Osteocyte (in vitro differentiated cells): ENCODE measurements at places on chromosomes 7 and 10. TPM values are rescaled to one million over a fixed set of nuclear protein-coding genes. Genes with fewer than 3 reads are reported as not detected.
A peak's percentile ranks its signal among the peaks of the same experiment; 100 is the strongest.

DNA sequence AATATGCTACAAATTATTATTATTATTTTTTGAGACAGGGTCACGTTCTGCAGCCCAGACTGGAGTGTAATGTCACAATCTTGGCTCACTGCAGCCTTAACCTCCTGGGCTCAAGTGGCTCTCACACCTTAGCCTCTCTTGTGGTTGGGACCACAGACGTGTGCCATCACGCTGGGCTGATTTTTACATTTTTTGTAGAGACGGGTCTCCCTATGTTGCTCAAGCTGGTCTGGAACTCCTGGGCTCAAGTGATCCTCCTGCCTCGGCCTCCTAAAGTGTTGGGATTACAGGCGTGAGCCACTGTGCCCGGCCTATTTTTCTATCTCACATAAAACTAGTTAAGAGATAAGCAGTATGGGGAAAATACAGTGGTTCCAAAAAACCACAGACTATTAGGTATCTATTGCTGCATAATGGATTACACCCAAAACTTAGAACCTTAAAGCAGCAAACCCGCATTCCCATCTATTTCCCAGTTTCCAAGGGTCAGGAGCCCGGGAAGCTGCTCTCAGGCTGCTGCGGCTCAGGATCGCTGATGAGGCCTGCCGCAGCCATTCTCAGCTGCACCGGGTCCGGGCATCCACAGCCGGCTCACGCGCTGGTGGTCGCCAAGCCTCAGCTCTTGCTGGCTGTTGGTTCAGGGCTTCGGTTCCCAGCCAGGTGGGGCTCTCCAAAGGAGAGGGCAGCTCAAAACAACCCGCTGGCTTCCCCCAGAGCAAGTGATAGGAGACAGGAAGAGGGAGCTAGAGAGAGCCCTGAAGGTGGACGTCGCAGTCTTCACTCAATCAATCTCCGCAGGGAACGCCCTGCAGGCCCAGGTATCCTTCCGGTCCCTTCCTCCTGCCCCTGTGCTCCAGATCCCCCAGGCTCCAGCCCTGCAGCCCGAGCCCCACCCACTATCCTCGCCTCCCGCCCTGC is 128.2 kb downstream of the UBE2H start:
- no peak for DNase-seq
- peak overlapping the region; percentile 78 for H3K27ac ChIP-seq
- peaks cover 19% of the 10 kb centered on the region for H3K4me1 ChIP-seq
- no peaks in the 10 kb centered on the region for H3K27me3 ChIP-seq

ASIC3 gene
- 3.6 and 5.8 TPM in 2 replicates for total RNA-seq

DNA sequence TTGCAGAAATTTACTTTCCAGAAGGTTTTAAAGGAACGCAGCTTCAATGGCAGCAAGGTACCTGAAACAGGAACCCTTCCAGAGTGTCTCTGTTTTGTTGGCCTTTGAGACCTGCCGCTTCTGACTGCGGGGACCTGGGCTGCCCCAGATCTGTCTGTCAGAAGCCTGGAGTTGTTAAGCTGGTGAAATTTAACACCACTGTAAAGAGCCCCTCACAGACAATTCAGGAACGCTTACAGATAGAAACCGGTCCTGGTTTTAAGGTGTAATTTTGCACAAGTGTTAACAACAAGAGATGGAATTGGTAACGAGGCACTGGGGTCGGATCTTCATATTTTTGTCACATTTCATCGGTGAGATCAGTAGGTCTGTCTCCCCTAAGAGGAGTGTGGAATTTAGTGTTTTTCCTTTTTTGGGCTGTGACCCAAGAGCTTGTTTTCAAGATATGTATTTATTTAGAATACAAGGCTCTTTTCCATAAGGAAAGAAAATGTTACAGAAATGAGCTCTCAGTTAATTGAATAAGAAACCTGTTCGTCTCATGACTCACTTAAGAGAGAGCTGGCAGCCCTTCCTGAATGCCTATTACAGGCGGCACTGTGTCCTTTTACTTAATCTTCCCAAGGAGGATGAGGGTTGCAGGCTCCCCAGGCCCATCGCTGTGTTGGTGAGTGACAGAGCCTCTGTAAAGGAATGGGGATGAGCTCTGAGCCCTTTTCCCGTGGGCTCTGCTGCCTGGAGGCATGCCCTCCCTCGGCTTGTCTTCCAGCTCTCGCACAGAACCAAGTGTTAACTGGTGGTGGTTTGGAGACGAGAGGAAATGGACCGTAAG is 168.7 kb downstream of the CUX1 start:
- no peak overlapping the region for H3K4me3 ChIP-seq
- peaks cover 17% of the 10 kb centered on the region for H3K4me1 ChIP-seq
- no peaks in the 10 kb centered on the region for H3K27me3 ChIP-seq
- H3K27ac ChIP-seq = no peak overlapping the region
- DNase-seq = no peak
- H3K36me3 ChIP-seq = no peaks in the 10 kb centered on the region

DNA sequence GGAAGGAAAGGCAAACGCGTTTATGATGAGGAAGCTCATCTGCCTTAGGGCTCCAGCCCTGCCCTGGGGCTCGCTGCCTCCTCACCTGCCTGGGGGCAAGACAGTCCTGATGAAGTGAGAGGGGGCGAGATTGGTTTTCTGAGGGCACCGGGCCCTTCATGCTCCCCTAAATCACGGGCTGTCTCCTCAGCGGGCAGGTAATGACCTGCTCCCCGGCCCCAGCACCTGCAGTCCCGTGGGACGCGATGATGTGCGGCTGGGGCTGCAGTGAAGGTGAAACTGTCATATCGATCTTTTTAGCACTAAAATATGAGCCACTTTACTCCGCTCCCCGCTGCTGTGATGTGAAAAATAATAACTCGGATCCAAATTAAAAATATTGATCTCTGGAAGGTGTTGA is 120.2 kb downstream of the INPP5A start:
- no peak overlapping the region for H3K4me3 ChIP-seq
- no peak overlapping the region for H3K27ac ChIP-seq
- H3K27me3 ChIP-seq = no peaks in the 10 kb centered on the region
- H3K4me1 ChIP-seq = peaks cover 8% of the 10 kb centered on the region

GRCh38 chr7:155531681-155532080 is 14.7 kb downstream of the CNPY1 start:
- H3K4me3 ChIP-seq = no peak overlapping the region
- peaks cover 61% of the 10 kb centered on the region for H3K27me3 ChIP-seq
- DNase-seq = no peak
- H3K36me3 ChIP-seq = no peaks in the 10 kb centered on the region
- H3K27ac ChIP-seq = no peak overlapping the region

DNA sequence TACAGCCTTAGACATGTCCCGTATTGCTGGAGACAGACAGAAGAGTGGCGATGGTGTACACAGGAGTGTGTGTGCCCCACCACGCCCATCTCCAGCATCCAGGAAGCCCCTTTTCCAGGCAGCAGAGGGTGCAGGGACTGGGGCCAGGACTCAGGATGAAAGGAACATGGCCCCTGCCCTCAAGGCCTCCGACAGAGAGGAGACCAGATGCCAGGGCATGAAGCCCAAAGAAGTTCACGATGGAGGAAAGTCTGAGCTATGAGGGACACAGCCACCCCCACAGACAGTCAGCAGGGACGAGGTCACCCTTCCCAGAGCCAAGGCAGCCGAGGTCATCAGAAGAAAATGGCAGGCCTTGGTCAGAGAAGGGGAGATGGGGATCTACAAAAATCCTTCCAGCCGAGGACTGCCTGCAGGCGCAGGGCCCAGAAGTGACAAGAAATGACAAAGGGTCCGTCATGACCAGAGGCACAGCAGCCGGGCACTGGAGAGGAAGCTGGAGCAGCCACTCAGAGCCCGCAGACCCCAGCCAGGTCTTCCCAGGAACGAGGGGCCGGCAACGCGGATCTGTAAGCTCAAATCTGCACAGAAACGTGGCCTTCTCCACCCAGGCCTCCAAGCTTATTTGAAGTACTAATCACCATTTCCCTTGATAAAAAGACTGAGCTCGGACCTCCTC is 78.7 kb upstream of the PPP2R2D start:
- peak; percentile 77 for DNase-seq
- peaks cover 2% of the 10 kb centered on the region for H3K27me3 ChIP-seq
- H3K4me1 ChIP-seq = peaks cover 4% of the 10 kb centered on the region
- no peak overlapping the region for H3K4me3 ChIP-seq
- no peaks in the 10 kb centered on the region for H3K36me3 ChIP-seq
- H3K27ac ChIP-seq = no peak overlapping the region

LAMB4 gene
- total RNA-seq = 0.75 and 1.1 TPM in 2 replicates

DNA sequence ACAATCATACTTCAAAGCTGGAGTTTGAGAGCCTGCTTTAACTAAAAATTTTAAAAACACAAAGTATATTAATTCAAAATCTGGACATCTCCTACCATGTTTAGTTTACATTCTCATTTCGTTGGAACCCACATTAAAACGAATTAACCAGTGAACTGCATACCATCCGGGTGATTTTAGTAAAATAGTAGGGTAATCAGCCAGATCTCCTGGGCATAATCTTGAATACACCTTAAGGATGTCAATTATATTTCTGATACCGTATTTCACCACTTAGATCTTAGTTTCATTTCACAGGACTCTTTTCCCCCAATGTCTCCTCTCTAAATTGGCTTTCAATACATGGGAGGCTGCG is 175.6 kb upstream of the PFKP start:
- H3K27ac ChIP-seq = no peak overlapping the region
- H3K36me3 ChIP-seq = no peaks in the 10 kb centered on the region
- H3K4me1 ChIP-seq = no peaks in the 10 kb centered on the region
- no peak for DNase-seq

DNA sequence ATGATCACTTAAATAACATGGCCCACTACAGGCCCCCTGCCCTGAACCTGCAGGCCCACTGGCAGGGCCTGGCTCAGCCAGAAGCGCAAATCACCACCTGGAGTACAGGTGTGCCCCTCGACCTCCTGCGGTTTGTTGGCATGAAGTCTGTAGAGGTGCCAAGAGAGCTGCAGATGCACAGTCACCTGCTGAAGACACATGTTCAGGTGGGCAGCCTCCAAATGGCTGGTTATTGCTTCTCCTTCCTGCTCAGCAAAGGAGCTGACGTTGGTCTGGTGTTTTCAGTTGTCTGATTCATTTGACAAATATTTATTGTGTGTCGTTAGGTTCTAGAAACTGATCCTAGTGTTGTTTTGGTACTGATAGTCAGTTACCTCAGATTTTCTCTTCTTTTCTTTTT is 29.0 kb downstream of the DHTKD1 start:
- no peak for DNase-seq
- no peaks in the 10 kb centered on the region for H3K4me1 ChIP-seq
- no peaks in the 10 kb centered on the region for H3K27me3 ChIP-seq
- no peak overlapping the region for H3K27ac ChIP-seq

LIPN gene
- not detected in 2 replicates for total RNA-seq

- H3K27me3 ChIP-seq = peaks cover 22% of the 10 kb centered on the region
- H3K36me3 ChIP-seq = no peaks in the 10 kb centered on the region
- H3K4me3 ChIP-seq = no peak overlapping the region
- no peak for DNase-seq
- peaks cover 3% of the 10 kb centered on the region for H3K4me1 ChIP-seq
- no peak overlapping the region for H3K27ac ChIP-seq
Observed at GRCh38 chr7:3157566-3158287, 114.1 kb upstream of the CARD11 start.

ENO4 gene
- total RNA-seq = 0.70 and 0.76 TPM in 2 replicates

MAPK8 gene
- 57.1 and 57.9 TPM in 2 replicates for total RNA-seq

DNA sequence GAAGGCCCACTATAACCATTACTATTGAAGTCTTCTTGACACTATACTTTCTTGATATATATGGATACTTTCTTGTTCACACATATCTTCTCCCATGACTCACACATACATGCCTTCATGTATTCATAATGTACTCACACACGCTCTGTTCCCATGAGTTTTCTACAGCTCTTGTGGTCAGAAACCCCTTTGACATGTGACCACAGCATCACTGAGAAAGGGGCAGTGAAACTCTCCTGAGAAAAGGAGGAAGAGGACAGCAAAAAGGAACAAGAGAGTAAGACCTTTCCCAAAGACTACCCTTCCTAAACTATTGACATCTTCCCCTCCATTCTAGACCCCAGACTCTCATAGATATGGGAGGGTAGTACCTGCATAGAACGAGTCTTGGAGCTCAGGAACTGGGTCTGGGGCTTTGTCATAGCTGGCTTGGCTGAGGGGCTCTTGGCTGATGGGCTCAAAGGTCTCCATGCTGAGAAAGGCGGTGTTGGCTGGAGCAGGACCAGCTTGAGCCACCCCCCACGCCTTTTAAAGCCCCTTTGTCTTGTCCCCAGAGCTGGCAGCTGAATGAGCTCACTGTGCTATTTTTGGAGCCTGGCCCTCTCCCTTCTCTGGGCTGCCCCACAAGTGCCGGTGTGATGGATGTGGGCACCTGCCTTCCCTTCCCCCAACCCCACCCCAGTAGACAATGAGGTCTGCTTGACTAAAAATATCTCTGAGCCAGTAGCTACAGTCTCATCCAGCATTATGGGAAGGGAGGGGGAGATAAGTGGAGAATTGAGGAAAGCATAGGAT is 5.1 kb downstream of the SYNPO2L start:
- peaks cover 4% of the 10 kb centered on the region for H3K4me1 ChIP-seq
- no peaks in the 10 kb centered on the region for H3K36me3 ChIP-seq
- DNase-seq = no peak
- H3K4me3 ChIP-seq = no peak overlapping the region
- H3K27me3 ChIP-seq = no peaks in the 10 kb centered on the region
- H3K27ac ChIP-seq = no peak overlapping the region

PTPRZ1 gene
- total RNA-seq = 0.38 TPM in 1 of 2 replicates, not detected in the other

GPNMB gene
- 97.2 and 116 TPM in 2 replicates for total RNA-seq

OLAH gene
- total RNA-seq = 0.59 TPM in 1 of 2 replicates, not detected in the other

NPSR1 gene
- not detected in 2 replicates for total RNA-seq

GRCh38 chr7:141466151-141466904 is 84.9 kb upstream of the AGK start:
- H3K27me3 ChIP-seq = no peaks in the 10 kb centered on the region
- no peak for DNase-seq
- no peak overlapping the region for H3K4me3 ChIP-seq
- H3K36me3 ChIP-seq = no peaks in the 10 kb centered on the region
- no peak overlapping the region for H3K27ac ChIP-seq

GRCh38 chr10:95389982-95390381 is 99.2 kb upstream of the PDLIM1 start:
- DNase-seq = peak; percentile 56
- no peaks in the 10 kb centered on the region for H3K36me3 ChIP-seq
- H3K4me3 ChIP-seq = no peak overlapping the region
- no peak overlapping the region for H3K27ac ChIP-seq

CPA5 gene
- 0.51 TPM in 1 of 2 replicates, not detected in the other for total RNA-seq

TMEM176B gene
- total RNA-seq = not detected in 2 replicates

RAPGEF5 gene
- 0.21 and 0.27 TPM in 2 replicates for total RNA-seq
